ENCODE measurements at places on chromosomes 3 and 15. TPM values are rescaled to one million over a fixed set of nuclear protein-coding genes. Genes with fewer than 3 reads are reported as not detected.
A peak's percentile ranks its signal among the peaks of the same experiment; 100 is the strongest.

The SLC28A2 gene
- total RNA-seq, result not detected

The CILP gene
- 0.32 TPM for total RNA-seq

The COL6A6 gene
- 1.1 TPM for total RNA-seq

GRCh38 chr3:121834157-121834670 is 646 bp downstream of the IQCB1 start:
- peak; percentile 19 for DNase-seq

DNA sequence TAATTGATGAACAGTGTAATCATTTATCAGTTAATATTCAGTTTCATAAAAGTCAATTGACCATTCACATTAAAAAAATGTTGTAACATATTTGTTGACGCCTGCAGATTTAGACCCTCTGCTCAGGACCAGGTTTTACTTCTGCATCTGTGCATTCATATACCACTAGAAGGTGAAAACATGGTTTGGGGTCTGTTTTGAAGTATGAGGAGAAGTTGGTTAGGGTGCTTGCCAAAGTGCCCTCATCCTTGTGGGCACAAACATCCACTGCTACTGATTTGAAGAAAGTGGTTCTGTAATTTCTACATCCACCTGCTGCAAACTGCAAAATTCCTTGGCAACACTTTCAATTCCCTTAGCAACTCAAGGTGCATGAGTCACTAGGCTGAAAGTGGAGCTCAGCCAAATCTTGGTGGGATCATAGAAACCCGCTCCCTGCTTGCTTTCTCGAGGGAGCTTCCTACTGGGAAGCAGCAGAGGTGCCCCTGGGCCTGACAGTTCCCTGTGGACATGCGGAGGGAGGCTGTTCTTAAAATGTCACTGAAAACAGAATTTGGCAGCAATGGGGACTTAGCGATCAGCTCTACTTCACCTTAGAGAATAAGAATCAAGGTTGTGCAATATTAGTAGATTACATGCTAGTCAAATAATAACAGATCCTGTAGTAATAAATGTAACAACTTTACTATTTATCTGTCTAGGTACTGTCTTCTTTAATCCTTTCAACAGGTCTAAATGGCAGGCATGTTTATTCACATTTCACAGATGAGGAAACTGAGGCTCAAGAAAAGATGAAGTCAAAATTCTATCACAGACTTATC is 301.0 kb upstream of the TBL1XR1 start:
- no peak for DNase-seq

GRCh38 chr3:72694398-72694797 is 153.8 kb downstream of the SHQ1 start:
- DNase-seq, result no peak

DNA sequence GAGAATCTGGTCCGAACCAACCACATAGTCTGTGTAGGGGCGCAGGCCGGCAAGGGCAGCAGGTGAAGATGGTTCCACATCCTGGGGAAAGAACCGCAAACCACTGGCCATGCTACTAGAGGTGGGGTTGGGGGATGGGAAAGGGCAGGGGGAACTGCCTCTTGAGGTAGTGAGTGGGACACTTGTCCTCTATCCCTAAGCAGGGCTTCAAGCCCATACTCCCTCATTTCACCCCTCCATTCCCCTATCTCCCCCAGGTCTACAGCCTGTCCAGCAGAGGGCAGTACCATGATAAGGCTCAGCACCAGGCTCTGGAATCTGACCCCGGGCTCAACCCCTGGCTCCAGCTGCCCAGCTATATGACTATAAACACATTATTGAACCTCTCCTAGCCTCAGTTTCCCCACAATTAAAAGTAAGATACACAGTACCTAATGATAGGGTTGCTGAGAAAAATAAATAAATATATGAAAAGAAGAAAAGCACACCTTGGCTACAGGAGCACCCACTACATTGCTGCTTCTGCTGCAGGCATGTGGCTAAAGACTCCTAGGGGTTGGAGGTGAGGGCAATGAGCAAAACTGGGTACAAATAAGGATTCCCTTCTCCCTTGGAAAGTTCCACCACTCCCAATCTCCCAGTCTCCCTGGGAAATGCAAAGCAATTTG is 6.3 kb downstream of the GORASP1 start:
- peak; percentile 35 for DNase-seq

Data from cardiac muscle cell (in vitro differentiated cells and primary cell).